ENCODE measurements at places on chromosomes 6 and 20.

DNA sequence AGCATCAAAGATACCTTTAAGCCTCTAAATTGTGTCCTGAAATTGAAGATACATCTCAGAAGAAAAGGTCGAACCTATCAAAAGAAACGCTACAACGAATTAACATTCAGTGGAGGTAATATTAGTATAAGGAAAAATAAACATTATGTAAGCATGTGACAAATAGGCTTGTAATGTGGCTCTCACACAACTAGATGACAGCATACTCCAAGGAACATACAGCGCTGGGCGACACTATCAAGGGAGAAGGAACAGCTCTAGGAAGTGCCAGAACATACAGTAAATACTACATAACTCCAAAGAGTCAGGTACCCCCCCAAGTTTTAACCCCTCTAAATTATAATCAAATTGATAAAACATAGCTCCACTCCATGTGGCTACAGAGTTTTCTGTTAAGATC, 103.5 kb downstream of the LAMP5 start:
- no peak for DNase-seq

- DNase-seq, result no peak
These were observed 428.8 kb upstream of the ARID1B start for GRCh38 chr6:156348424-156348823.

- peak; percentile 48 for DNase-seq
These were observed 179.5 kb downstream of the ADAT2 start for GRCh38 chr6:143271024-143271423.

DNA sequence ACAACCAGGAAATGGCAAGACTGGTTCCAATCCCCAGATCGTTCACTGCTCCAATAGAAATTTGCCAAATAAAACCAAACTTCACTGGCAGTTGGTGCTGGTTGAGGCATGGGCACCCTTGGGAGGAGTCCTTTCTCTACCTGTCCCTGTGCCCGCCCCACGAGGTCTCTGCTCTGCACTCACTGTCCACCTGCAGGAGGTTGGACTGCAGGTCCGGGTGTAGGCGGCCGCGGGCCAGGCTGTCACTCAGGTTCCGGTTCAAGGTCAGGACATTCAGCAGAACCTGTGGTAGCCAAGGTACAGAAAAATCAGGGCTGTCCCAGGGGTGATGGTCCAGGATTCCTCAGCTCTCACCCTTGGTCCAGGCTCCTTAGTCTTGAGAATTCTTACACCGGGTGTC, 22.9 kb downstream of the GGT7 start:
- no peak for DNase-seq

DNA sequence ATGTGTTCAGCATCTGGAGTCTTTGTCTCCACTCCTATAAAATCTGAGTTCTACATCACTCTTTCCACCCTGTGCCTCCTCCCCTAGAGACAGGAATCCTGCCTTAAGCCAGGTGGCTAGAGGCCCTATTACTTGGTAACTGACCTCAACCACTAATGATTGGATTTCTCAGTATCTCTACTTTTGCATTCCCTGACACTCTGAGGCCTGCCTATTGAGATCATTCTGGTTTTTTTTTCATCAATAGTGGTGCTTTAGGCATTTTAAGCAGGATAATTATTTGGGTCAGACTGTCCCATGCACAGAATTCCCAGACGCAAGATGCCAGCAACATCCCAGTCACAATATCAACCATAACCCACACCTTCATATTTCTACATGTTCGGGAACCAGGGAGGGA, 3.9 kb upstream of the GCM1 start:
- DNase-seq, result no peak

DNA sequence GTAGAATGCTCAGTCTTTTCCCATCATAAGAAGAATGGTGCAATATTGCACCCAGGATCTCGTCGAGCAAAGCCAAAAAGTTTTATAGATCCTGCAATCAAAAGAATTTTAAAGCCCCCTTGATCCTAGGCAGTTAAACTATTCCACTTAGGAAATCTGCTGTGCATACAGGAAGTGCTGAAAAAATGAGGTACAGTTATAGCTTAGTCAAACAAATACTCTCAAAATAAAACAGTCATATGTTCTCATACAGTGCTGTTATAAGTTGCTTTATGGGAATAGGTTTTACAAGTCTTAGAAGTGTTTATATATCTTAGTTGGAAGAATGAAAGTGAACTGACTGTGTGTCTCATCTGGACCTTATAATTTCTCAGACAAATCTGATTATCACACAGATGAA, 232.6 kb upstream of the RAB32 start:
- no peak for DNase-seq

DNA sequence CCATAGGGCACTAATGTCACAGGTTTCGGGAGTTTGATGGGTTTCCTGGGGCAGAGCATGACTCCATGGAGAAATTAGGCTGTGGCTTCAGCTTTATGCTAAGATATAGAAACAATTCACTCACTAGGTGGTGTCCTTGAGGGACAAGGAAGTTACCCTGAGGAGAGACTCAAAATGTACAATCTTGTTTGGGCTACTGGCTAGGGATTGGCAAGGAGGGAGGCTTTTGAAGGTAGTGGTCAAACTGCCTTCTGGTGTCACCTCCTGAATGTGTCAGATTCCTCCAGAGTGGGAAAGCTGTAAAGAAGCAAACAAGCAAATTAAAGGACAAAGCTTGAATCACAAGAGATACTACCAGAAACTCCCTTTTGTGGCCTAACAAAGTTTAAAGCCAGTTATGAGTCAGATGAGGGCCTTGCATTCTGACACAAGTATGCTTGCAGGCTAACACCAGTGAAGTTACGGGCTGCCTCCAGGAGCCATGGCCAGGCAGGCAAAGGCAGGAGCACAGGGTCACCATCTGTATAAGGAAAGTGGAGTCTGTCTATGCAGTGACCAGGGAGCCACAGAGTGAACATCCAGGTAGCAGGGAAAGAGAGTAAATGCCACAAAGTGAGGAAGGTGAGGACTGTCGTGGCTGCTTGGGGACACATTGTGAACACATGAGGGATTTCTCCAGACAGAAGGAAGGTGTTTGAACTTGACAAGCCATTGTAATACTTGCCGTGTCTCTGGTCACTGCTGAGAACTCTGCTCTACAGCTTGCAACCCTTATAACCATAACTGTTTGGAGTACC, 107.7 kb upstream of the DTNBP1 start:
- no peak for DNase-seq

- no peak for DNase-seq
These were observed 20.1 kb downstream of the TOP1 start for GRCh38 chr20:41048461-41049301.

DNA sequence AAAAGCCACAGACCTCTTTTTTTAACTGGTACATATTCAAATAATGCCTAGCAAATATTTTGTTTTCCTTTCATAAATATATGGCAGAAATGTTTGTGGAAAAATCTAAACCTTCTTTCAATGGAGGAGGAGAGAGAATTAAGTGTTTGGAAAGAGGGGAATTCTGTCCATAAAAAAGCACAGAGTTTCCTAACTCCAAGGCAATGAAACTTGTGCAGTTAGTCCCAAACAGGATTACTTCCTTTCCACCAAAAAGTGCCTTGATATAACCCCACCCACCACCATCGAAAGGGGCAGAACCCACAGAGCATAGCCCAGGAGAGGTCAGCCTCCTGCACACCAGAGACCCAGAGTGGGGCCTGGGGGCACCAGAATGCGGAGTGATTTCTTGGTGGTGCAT, 106.3 kb downstream of the OGFRL1 start:
- no peak for DNase-seq

DNA sequence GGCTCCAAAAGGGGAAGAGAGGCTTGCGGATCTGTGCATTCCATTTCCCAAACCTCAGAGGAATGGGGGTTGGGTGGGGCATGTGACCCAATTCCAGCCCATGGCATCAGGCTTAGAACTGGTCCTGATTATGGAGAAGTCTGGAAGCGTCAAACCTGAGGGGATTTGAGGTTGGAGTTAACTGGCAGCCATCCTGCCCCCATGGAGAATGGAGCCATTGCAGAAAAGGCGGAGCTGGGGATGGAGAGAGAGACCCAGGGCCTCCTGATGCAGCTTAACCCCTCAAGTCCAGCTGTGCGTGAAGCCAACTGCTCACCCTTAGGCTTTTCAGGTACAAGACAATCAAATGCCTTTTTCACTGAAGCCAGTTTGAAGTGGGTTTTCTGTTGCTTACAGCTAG, 9.9 kb upstream of the SDCBP2 start:
- no peak for DNase-seq

DNA sequence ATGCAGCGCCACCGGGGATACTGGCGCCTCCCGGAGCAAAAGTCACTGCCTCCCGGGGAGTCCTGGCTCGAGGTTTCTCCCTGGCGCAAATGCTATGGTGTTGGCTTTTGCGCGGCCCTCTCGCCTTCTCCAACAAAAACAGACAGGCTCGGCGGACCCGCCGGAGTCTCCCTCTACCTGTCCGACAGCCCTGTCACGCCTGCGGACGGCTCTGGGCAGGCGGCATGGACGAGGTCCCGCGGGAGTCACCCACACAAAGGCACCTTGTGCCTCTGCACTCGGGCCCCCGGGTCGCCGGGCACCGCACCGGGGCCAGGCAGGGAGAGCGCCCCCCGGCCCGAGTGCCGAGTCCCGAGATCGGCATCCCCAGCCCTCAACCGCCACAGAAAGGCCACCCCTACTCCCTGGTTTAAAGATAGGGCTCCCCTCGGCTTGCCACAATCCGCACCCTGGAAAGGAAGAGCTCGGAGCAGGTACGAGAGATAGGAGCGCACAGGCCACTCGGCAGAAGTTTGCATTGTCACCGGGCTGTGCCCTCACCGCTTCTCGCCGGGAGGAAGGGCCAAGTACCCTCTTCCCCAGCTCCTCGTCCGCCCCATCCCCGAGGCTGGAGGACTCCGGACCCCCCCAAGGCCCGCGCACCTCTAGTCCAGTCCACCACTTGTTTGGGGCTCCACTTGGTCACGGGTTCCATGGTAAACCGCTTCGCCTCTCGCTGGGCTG, 903 bp downstream of the CNKSR3 start:
- DNase-seq, result peak; percentile 69

DNA sequence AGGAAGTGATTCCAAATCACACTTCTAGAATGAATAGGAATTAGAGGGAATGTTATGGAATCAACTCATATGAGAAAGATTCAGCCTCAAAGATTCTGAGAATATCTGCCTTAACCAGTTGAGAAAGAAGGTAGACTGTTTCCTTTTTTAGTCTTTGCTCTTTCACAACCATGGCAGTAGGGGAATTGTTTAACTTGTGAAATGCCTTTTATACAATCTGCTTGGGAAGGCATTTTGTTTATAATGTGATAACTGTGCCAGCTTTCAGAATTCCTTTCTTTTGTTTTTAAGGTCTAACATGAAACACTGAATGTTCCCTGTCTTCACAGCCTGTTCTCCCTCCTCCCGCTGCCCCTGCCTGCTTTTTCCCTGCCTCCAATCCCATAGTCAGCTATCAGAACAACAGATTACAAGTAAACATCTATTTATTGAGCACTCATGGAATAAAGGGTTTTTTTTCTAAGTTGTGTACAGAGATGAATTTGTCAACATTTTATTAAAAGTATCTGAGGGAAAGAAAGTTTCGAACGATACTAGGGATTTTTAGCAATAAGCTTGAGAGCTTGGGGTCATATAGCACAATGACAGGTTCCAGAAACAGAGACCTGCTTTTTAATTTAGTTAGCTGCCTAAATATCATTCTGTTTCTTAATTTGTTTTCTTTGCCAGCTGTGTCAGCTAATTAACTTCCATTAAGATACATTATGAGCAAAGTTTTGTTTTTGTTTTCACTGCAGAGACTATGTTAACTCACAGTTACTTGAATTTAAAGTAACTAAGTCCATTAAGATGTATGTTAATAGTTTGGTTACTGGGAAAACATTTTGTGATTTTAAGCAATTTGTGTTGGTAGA, 28.3 kb upstream of the FBXO30 start:
- DNase-seq, result no peak
